ENCODE measurements at places on chromosomes 7 and 10. TPM values are rescaled to one million over a fixed set of nuclear protein-coding genes. Genes with fewer than 3 reads are reported as not detected.

The NPY4R gene
- not detected for polyA plus RNA-seq

The SPDYE8 gene
- polyA plus RNA-seq: not detected

The FAM25A gene
- not detected for polyA plus RNA-seq

The FRMD4A gene
- polyA plus RNA-seq: 0.54 TPM

The LIPM gene
- not detected for polyA plus RNA-seq

The SEC61A2 gene
- 5.4 TPM for polyA plus RNA-seq

The PLEKHS1 gene
- not detected for polyA plus RNA-seq

The FXYD4 gene
- polyA plus RNA-seq: not detected

The NACAD gene
- not detected for polyA plus RNA-seq

The OR2A7 gene
- polyA plus RNA-seq: 0.51 TPM

The TRIM73 gene
- 0.81 TPM for polyA plus RNA-seq

DNA sequence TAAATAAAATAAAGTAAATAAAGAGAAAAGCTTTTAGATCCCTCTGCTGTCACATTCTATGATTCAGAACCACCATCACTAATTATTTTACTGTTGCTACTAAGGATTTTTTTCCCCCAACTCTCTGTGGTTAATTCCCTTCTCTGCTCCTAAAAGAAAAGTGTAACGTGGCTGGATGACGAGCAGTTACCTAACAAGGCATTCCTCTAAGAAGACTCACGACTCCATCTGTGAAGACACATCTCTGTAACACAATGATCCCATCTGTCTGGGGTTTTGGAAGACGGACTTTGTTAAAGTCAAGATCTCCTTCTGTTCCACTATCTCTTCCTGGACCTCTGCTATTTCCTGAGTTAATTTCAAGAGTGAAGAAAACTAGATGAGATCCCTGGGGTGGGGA lies 179.9 kb downstream of the SFMBT2 start:
- peaks cover 16% of the 10 kb centered on the region for H3K36me3 ChIP-seq
- H3K4me1 ChIP-seq: no peaks in the 10 kb centered on the region
- no peak overlapping the region for H3K4me3 ChIP-seq
- H3K27me3 ChIP-seq: no peaks in the 10 kb centered on the region
- DNase-seq: no peak

GRCh38 chr7:1466524-1467271 lies 7.4 kb upstream of the MICALL2 start:
- no peak overlapping the region for H3K27ac ChIP-seq
- H3K4me1 ChIP-seq: no peaks in the 10 kb centered on the region
- peaks cover 3% of the 10 kb centered on the region for H3K36me3 ChIP-seq
- no peak for DNase-seq
- no peaks in the 10 kb centered on the region for H3K27me3 ChIP-seq
- H3K4me3 ChIP-seq: no peak overlapping the region

DNA sequence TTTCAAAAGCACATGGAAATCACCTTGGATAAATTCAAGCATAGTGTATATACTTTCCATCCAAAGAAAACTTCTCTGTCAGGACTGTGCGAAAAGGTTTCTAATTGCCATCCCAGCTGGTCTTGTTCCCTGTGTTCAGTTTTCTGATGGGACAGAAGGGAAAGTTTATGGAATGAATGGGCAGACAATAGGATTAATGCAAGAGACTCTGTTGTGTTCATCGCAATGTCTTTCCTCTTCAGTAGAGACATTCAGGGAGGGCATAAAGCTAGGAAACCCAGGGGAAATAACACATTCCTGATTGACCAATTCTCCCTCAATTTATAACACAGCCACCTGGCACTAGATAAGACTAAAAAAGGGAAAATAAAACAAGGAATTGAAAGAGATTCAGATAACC lies 78.9 kb downstream of the CACNA2D1 start:
- DNase-seq: no peak
- H3K4me1 ChIP-seq: no peaks in the 10 kb centered on the region
- no peak overlapping the region for H3K27ac ChIP-seq
- no peaks in the 10 kb centered on the region for H3K27me3 ChIP-seq

DNA sequence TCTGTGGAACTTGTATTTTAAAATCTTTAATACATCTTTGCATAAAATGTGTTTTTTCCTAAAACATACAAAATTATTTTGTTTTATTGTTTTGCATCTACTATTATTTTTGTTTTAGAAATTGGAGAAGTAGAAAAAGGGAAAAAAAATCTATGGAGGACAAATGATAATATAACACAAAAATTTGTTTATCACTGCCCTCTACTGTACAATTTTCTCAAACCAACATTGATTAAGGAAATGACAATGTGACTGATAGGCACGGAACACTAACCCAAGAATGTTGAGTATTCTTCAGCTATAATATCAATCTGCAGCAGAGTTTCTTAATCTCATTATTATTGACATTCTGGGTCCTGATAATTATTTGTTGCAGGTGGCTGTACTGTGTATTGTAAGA lies 9.5 kb upstream of the ING3 start:
- H3K4me1 ChIP-seq: no peaks in the 10 kb centered on the region
- no peak for DNase-seq

DNA sequence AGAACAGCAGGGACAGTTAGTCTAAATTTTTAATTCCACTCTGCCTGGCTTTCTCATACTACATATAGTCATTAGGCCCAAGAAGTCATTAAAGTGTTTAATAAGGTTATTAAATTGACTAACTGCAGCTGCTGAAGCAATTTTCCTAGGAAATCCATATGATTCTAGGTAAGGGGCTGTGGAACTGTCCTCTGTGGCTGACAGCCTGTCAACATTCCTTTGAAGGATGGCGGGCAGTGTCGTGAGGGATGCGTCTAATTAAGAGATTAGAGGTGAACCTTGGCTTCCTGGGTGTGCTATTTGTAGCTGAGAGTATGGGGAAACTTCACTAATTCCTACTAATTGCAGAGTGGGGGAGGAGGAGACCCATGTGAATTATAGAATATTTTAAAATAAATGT lies 64.6 kb downstream of the SNX10 start:
- DNase-seq: no peak
- no peaks in the 10 kb centered on the region for H3K36me3 ChIP-seq
- no peak overlapping the region for H3K4me3 ChIP-seq
- H3K27ac ChIP-seq: no peak overlapping the region
- H3K27me3 ChIP-seq: no peaks in the 10 kb centered on the region

DNA sequence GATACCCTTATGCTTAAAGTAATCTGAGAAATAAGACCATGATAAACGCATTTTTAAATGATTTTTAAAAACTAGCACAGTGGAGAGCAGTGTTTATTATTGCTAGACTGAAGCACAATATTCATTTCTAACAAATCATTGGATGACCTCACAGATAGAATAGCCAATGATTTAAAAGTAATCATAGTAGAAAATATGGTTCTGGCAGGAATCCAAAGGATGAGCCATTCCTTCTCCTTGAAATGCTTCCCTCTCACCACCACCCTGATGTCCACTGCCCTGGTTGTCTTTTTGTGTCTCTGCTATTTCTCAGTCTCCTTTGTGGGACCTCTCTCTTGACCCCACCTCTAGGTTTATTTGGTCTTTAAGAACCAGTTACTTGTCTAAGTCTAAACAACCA lies 64.9 kb downstream of the PRKG1 start:
- DNase-seq: no peak
- no peaks in the 10 kb centered on the region for H3K4me1 ChIP-seq
- H3K4me3 ChIP-seq: no peak overlapping the region
- no peak overlapping the region for H3K27ac ChIP-seq

DNA sequence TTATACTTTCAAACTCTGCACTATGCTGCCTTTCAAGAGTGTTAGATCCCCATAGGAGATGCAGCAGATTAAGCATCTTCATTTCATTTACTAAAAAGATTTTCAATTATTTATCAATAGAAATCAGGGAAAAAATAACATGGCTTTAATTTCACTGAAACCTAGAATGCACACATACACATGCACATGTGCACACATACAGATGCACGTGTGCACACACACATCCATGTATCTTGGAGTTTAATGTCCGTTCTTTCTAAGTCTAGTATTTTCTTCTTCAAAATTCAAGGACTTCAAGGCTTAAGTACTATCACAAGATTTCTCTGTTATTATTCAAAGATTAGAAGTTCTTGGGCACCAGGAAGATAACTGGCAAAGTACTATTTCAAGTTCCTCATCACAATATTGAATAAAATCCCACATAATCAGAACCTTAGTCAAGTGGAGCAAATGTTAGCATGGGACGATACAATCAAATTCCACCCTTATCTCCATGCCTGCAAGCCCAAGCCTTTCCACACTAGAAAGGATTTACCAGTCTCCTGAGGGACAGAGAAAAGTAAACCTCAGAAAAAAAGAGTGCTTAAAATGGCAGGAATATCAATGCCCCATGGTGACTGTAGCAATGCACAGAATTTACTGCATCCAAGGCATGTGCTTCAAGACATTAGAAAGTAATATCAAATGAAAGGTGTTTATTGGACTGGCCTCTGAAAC lies 494.4 kb downstream of the XPNPEP1 start:
- no peaks in the 10 kb centered on the region for H3K36me3 ChIP-seq
- no peak overlapping the region for H3K4me3 ChIP-seq

DNA sequence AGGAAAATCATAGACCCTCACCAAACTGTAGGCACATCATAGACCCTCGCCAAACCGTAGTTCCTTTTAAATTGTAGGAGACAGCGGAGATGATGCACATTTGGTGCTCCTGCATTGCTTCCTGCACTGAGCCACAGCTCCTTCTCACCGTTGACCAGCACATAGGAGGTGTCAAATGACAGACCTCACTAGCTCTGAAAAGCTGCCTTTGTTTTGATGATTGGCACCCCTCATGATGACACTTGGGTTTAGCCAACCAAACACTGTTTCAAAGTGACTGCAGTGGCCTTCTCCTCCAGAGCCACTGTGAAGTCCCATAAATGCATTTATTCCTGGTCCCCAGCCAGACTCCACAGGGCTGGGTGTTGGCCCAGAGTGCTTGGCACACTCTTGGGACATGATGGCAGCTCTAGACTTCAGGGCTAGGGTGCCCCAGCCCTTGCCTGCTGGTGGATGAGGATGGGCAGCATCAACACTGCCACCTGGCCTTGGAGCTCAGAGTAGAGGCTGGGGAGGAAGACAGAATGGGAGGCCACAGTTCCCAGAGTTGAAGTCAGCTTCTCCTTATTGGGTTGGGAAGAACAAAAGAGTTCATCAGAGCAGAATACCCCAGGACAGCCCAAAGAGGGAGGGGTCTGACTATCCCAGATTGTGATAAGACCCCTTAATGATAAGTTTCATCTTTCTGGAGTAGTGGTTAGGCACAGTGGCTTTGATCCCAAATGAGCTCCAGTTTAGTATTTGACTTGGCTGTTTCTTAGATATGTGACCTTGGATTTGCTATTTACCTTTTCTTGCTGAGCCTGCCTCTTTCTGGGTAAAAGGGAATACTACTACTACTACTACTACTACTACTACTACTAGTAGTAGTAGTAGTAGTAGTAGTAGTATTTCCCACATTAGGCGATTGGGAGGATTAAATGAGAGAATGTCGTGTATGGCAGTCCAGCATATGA lies 75.3 kb downstream of the MTPN start:
- no peaks in the 10 kb centered on the region for H3K27me3 ChIP-seq
- H3K27ac ChIP-seq: no peak overlapping the region
- no peak for DNase-seq
- no peak overlapping the region for H3K4me3 ChIP-seq
- H3K4me1 ChIP-seq: no peaks in the 10 kb centered on the region
- H3K36me3 ChIP-seq: no peaks in the 10 kb centered on the region

GRCh38 chr10:91800756-91801155 lies 2.5 kb downstream of the TNKS2 start:
- H3K27ac ChIP-seq: no peak overlapping the region
- H3K27me3 ChIP-seq: no peaks in the 10 kb centered on the region
- H3K4me1 ChIP-seq: peaks cover 62% of the 10 kb centered on the region
- peaks cover 28% of the 10 kb centered on the region for H3K36me3 ChIP-seq

- DNase-seq: no peak
- peaks cover 25% of the 10 kb centered on the region for H3K4me1 ChIP-seq
- no peak overlapping the region for H3K27ac ChIP-seq
- H3K36me3 ChIP-seq: no peaks in the 10 kb centered on the region
- H3K27me3 ChIP-seq: no peaks in the 10 kb centered on the region
These were observed 1.4 kb upstream of the TRA2A start for GRCh38 chr7:23533238-23533604.

- no peak overlapping the region for H3K4me3 ChIP-seq
- H3K27me3 ChIP-seq: no peaks in the 10 kb centered on the region
These were observed 53.4 kb upstream of the CYP2C8 start for GRCh38 chr10:95122736-95123135.

DNA sequence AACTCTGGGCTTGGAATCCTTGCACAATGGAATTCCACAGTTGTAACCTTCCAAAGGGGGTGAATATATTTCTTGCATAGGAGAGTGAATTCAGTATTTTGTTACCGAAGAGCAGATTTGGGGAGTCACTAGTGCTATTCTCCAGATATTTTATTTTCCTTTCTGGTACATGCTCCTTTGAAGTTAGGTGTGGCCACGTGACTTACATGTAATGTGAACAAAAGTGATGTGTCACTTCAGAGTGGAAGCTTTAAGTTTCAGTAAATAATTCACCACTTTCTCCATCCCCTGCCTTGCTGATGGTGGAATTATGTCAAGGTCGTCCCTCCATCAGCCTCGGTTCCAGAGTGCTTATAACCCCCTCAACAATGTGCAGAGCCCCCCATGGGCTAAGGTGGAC lies 25.3 kb downstream of the ASNS start:
- no peaks in the 10 kb centered on the region for H3K4me1 ChIP-seq
- peaks cover 8% of the 10 kb centered on the region for H3K36me3 ChIP-seq
- no peak for DNase-seq
- H3K27ac ChIP-seq: no peak overlapping the region
- H3K27me3 ChIP-seq: no peaks in the 10 kb centered on the region
- no peak overlapping the region for H3K4me3 ChIP-seq

GRCh38 chr7:151131592-151132293 lies 35.8 kb downstream of the GBX1 start:
- H3K36me3 ChIP-seq: peaks cover 4% of the 10 kb centered on the region
- no peaks in the 10 kb centered on the region for H3K27me3 ChIP-seq
- no peak overlapping the region for H3K4me3 ChIP-seq
- DNase-seq: no peak
- H3K4me1 ChIP-seq: no peaks in the 10 kb centered on the region
- no peak overlapping the region for H3K27ac ChIP-seq

DNA sequence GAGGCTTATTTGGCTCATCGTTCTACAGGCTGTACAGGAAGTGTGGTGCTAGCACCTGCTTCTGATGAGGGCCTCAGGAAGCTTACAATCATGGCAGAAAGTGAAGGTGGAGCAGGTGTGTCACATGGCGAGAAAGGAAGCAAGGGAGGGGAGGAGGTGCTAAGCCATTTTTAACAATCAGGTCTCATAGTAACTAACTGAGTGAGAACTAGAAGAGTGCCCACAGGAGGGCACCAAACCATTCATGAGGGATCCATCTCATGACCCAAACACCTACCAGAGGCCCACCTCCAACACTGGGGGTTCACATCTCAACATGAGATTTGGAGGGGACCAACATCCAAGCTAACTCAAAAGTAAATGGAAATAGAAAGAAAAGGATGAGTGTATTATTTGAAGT lies 78.1 kb downstream of the CXCL12 start:
- H3K4me1 ChIP-seq: no peaks in the 10 kb centered on the region
- no peaks in the 10 kb centered on the region for H3K27me3 ChIP-seq
- H3K36me3 ChIP-seq: no peaks in the 10 kb centered on the region
- H3K27ac ChIP-seq: no peak overlapping the region
- DNase-seq: no peak
- H3K4me3 ChIP-seq: no peak overlapping the region

Measured in CD4-positive, CD25-positive, alpha-beta regulatory T cell (primary cell).